ENCODE measurements at places on chromosomes 1 and 21. TPM values are rescaled to one million over a fixed set of nuclear protein-coding genes. Genes with fewer than 3 reads are reported as not detected.

The LCE1D gene
- not detected for total RNA-seq

The TMEM82 gene
- total RNA-seq = 2.7 TPM

The E2F2 gene
- 9.1 TPM for total RNA-seq

The SLC25A24 gene
- total RNA-seq = 27.6 TPM

The C4BPA gene
- 12.7 TPM for total RNA-seq

The C1orf226 gene
- total RNA-seq = 7.3 TPM

The USP33 gene
- total RNA-seq = 36.1 TPM

The ESPN gene
- total RNA-seq = 16.3 TPM

The MARK1 gene
- total RNA-seq = 0.14 TPM

The HTR6 gene
- total RNA-seq = not detected

The AKNAD1 gene
- total RNA-seq = not detected

The WDR64 gene
- not detected for total RNA-seq

The CCDC17 gene
- 2.4 TPM for total RNA-seq

The PDC gene
- not detected for total RNA-seq

The SPRR4 gene
- not detected for total RNA-seq

The CFHR5 gene
- not detected for total RNA-seq

The TMEM52 gene
- total RNA-seq = 5.8 TPM

The INTS3 gene
- total RNA-seq = 39.0 TPM

The H3-3A gene
- total RNA-seq = 512 TPM

The CASQ2 gene
- 0.18 TPM for total RNA-seq

The OR2L8 gene
- total RNA-seq = not detected

The TFF3 gene
- total RNA-seq = 65.8 TPM

The PLCH2 gene
- 0.27 TPM for total RNA-seq

The TMPRSS15 gene
- not detected for total RNA-seq

The TFAP2E gene
- 3.5 TPM for total RNA-seq

The RNPC3 gene
- 9.1 TPM for total RNA-seq

The BNIPL gene
- total RNA-seq = 2.3 TPM

The ICOSLG gene
- total RNA-seq = 13.5 TPM

The PPIH gene
- total RNA-seq = 58.2 TPM

The OR6K3 gene
- not detected for total RNA-seq

The TMEM240 gene
- total RNA-seq = 1.0 TPM

The KCNJ6 gene
- total RNA-seq = not detected

The ZBED6 gene
- 20.5 TPM for total RNA-seq

The ASPM gene
- total RNA-seq = 41.9 TPM

The AQP10 gene
- 1.3 TPM for total RNA-seq

The LAMC2 gene
- 34.9 TPM for total RNA-seq

The MYOM3 gene
- total RNA-seq = not detected

The CFH gene
- not detected for total RNA-seq

The PRMT6 gene
- 11.3 TPM for total RNA-seq

The GFI1 gene
- total RNA-seq = 1.8 TPM

The TCP10L gene
- total RNA-seq = 0.19 TPM

Data from Caco-2 (cell line).